ENCODE measurements at places on chromosomes 7 and 10. TPM values are rescaled to one million over a fixed set of nuclear protein-coding genes. Genes with fewer than 3 reads are reported as not detected.

DNA sequence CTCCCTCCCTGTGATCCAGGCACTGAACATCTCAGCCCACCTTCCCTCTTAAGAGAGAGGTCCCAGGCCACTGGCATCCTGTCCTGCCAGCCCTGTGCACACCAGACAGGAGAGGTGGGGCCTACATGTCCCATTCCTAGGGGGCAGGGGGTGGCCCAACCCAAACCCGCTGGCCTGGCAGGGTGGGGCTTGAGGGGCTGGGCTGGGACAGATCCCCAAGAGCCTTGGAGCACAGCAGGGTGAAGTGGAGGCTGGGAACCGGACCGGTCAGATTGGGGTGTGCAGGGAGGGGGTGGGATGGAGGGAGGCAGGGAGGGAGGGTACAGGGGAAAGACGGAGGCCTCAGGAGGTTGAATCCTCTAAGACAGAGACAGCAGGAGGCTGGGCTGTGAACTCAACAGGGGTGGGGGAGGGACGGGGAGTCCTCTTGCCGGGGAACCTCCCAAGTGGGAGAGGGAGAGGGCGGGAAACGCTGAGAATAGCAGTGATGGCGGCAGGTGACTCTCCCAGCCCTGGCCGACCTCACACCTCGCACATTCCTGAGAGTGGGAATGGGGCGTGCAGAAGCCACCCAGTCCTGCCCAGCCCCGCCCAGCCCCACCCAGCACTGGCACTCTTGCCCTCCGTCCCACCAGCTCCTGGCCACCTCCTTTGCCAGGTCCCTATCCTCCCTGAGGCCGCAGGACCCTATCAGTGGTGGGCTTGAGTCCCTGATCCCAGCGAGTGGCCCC lies 6.7 kb downstream of the TSC22D4 start:
- DNase-seq = no peak

DNA sequence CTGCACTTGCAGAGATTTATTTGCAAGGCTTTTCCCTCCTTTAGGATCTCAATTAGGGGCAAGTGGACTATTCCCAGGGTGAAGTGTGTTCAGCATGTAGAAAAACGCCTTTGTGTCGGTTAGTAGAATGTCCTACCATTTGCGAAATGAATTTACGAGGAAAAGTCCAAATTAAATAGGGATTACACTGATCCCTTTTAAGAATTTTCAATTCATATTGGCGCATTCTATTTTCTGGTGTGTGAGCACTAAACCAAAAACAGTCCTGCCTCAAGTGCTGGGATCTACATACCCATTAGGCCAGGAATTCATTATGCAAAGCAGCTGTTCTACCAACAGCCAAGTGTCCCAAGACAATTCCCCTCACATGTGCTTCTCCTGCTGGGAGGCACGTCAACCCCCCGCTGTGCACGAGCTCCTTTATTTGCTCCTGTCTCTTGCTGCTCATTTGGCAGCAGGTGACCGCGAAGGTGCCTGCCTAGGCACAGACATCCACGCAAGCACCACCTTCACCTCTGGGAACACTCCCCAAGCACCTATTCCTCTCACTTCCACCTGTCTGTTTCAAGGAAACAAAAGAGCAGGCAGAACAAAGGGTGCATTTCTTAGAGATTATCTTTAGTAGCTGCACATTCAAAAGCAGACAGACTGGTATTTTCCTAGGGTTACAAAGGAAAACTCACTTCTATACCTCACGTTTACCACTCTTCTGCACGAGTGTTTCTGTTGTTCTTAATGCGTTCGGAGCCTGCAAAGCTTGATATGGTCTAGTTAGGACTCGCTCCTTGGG lies 134.6 kb upstream of the FGFR2 start:
- no peak for DNase-seq

DNA sequence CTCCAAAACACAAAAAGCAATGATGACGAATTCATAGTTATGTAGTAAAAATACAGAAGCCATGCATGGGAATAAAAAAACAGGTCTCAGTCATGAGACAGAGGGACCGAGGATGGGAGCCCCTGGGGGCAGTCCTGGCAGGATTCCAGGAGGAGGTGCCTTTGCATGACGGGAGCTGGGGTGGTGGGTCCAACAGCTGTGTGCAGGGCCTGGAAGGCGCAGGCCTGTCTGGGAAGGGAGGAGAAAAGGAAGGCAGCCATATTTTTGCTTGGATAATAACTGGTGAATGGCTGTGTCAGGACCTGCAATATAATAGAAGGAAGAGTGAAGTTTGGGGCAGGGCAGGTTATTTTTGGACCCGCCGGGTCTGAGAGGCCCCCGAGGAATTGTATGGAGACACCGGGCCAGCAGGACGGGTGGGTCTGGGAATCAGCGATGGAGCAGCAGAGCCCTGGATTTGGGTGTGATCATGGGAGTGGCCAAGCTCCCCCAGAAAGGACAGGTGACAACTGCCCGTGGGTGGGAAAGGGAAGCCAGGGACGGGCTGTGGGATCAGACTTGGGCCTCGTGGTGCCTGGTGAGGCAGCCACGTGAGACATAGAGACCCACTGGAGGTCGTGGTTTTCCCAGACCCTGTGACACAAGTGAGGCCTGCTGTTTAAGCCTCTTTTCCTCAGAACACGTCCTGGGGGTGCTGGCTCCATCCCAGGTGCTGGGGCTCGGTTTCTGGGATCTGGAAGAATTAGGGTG lies 2.9 kb upstream of the JAKMIP3 start:
- DNase-seq = no peak

DNA sequence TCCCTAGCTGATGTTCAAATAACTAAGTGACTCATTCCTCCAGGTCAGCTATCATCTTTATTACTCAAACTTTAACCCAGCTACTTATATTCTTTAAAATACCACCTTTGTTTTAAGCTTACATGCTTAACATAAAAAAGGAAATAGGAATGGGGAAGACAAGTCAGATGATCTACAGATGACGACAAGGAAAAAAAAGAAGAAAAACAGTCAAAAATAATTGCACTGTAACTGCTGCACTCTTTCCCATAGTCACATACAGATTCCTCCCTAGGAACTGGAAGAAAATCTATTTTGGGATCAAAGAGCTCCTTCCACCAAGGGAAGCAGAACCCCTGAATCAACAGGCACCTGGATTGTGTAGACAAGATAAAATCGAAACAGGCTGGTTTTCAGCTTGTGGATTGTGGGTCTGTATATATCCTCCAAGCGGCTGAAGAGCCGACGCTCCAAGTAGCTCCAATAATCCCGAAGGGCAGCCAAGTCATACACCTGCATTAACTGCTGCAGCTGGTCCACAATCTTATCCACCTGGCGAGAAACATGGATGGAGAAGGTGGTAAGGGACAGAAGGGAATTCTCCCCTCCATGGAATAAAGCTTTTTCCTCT lies 2.0 kb downstream of the WDR91 start:
- DNase-seq = no peak

Gene AQP1
- 222 TPM for polyA plus RNA-seq

DNA sequence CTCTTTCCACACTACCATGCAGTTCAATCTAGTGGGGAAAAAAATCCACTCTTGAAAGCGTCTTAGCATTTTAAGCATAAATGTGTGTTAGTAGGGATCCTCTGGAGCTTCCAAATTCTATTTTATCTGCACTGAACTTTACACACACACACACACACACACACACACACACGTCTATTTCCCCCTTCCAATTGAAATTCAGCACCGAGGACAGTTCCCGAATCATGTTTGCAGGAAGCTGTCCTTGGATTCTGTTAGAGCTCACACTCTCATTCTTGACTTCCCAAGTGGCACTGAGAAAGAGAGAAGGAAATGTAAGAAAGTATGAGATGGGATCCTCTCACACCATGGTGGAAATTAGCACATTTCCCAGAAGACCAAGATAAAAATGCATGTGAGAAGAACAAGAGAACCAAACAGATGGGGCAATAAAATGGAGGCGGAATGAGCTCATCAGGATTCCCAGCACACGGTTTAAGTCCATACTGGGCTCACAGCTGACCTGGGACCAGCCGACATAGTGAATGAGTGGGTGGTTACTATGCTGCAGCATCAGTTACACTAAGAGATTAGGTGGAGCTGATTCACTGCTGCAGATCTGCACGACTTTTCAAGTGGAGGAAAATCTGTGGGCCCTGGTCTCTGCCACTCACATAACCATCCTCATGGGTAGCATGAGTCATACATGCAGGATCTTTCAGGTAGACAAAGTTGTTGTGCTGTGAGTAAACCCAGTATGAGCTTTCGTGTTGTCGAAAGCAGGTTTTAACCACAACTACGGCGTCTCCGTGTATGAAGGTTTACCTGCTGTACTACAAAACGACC lies 3.3 kb upstream of the NPTX2 start:
- DNase-seq = peak; percentile 67

Gene NKX1-2
- polyA plus RNA-seq = not detected

- DNase-seq = no peak
These were observed 77.8 kb upstream of the MGMT start for GRCh38 chr10:129389194-129389593.

- DNase-seq = no peak
These were observed 44.1 kb upstream of the DMTF1 start for GRCh38 chr7:87107949-87108776.

- no peak for DNase-seq
These were observed 112.2 kb upstream of the GATA3 start for GRCh38 chr10:7942316-7942715.

GRCh38 chr7:2037808-2038522 lies 194.8 kb downstream of the MAD1L1 start:
- DNase-seq = no peak

Gene ASB10
- polyA plus RNA-seq = not detected

Gene PDE6C
- polyA plus RNA-seq = 0.40 TPM

- no peak for DNase-seq
These were observed 223.8 kb downstream of the ZMYND11 start for GRCh38 chr10:359093-359492.

- DNase-seq = no peak
These were observed 7.0 kb downstream of the PKD1L1 start for GRCh38 chr7:47941136-47941844.

GRCh38 chr10:77707570-77707969 lies 70.0 kb upstream of the KCNMA1 start:
- DNase-seq = no peak

Gene AKR1B15
- not detected for polyA plus RNA-seq

- no peak for DNase-seq
These were observed 54.9 kb downstream of the FAM171A1 start for GRCh38 chr10:15316145-15316544.

Gene ARHGEF35
- 21.8 TPM for polyA plus RNA-seq

Gene CPVL
- 56.7 TPM for polyA plus RNA-seq

DNA sequence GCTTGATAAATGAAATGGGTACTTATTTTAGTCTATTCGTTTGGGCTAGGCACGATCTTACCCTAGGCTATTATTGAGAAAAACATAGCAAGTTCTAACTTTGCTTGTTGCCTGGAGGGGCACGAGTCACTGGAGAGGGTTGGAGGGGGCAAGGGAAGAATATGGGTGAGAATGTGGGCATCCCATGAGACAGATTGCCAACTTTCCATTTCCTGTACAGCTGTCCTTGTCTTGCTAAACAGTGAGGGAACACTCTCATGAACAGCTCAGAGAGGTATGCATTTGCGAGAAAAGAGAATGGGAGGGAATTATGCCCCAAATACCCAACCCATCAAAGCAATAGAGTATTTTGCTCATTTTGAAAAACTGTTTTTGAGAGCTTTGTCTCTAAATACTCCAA lies 9.2 kb downstream of the CDHR3 start:
- no peak for DNase-seq

GRCh38 chr10:97843281-97843671 lies 6.4 kb upstream of the GOLGA7B start:
- no peak for DNase-seq

- no peak for DNase-seq
These were observed 28.6 kb downstream of the SMKR1 start for GRCh38 chr7:129530795-129531391.

DNA sequence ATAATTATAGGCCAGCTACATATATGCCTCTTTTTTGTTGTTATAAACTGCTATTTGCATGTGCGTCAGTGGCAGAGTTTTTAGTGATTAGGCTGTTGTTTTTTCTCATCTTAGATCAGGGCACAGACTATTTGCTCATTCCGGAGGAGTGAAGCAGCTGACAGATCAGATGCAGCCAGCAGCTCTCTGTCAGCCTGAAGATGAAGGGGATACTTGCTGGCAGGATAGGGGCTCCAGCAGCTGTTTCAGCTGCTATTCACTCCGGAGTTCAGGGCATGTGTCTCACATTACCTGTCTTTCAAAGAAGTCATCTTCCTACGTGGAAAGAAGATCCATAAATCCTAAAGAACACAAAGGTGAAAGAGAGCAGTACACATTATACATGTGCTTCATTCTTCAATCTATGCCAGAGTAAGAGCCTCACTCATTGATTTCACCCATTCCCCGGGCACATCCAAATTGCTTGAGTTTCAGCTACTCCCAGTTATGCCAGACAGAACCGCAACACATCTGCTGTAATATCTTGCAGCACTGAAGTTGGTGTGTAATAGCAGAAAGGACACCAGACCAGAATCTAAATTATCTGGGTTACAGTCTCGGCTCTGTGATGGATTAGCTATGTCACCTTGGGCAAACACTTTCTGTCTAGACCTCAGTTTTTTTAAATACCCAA lies 182.8 kb upstream of the CHRM2 start:
- no peak for DNase-seq

Gene WEE2
- 0.33 TPM for polyA plus RNA-seq

DNA sequence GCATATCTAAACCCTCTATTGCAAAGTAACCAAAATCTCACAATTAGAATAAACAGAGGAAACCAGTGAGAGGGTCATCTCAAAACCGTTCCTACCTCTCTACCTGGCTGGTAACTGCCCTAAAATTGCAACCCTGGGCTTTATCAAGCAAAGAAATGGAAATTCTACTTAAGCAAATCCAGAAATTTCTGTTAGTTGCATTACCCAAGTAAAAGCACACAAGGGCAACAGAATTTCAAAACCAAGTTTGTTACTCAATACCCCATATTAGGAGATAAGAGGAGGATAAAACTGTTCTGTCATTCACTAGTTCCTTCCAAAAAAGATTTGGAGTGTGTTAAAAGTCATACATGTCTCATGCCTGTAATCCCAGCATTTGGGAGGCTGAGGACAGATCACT lies 195.3 kb downstream of the FAM107B start:
- no peak for DNase-seq

DNA sequence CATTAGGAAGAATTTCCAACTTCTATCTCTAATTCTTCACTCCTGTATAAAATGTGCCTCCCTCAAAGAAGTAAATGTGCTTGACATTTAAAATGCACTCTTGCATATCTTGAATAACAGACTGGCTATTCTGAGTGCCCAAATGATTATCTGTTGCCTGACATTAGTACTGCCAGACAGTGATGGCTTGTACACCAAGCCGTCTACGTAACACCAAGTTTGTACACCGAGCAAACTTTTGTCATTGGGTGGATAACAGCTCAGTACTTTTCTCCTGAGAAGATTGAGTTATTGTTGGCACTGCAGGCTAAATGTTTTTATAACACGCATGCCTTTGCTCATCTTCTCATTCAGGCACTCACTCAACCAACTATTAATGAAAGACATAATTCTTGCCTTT lies 137.2 kb downstream of the DOCK4 start:
- no peak for DNase-seq

Gene UTF1
- not detected for polyA plus RNA-seq

- DNase-seq = no peak
These were observed 4.8 kb downstream of the SLC25A28 start for GRCh38 chr10:99615426-99615825.
